Epithelial cell of esophagus (primary cell): ENCODE measurements at places on chromosomes 1 and 21.

DNA sequence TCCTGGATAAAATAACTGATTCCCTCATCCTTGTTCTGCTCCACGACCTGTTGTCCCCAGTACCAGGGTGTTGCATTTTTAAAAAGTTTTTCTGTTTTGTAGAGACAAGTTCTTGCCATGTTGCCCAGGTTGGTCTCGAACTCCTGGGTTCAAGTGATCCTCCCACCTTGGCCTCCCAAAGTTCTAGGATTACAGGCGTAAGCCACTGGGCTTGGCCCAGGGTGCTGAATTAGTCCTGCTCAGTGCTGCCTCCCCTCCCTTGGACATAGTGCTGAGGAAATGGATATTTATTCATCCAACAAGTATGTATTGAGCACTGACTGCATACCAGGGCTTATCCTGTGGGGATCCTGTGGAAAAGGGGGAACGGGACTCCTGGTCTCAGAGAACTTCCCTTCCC is 126.4 kb downstream of the PTPRU start:
- no peak for DNase-seq

DNA sequence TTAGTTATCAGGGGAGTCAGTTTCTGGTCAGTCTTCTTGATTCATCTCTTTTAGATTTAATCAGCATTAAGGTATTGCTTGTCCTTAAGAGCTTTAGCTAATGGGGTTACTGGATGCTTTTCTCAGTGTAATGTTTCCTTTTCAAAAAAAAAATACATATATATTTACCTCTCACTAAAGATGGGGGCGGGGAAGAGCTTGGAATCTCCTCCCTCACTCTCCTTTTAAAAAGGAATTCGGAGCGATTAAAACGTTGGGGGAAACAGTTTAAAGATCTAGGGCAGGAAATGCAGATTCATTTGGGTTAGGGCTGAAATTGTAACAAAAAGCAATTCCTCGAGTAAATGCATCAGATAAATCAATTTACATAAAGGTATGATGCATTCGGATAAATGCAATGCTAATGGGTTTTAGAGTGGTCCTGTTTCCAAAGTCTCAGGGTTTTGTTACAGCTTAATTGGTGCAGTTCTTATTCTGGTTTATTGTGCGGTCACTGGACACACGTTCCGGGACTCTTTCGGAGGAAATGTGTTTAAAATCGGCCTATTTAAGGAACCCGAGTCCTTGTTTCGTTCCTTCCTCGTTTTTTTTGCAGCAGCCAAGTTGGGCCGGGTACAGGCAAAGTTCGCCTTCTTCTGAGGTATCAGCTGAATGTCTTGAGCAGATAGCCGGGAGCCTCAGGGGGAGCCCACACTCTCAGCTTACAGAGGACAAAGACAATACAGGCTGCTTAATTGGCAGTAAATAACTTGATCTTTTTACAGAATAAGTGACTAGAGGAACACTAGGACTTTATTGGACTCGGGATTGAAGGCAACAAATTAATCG is 1.6 kb downstream of the LMO4 start:
- peak; percentile 46 for DNase-seq

DNA sequence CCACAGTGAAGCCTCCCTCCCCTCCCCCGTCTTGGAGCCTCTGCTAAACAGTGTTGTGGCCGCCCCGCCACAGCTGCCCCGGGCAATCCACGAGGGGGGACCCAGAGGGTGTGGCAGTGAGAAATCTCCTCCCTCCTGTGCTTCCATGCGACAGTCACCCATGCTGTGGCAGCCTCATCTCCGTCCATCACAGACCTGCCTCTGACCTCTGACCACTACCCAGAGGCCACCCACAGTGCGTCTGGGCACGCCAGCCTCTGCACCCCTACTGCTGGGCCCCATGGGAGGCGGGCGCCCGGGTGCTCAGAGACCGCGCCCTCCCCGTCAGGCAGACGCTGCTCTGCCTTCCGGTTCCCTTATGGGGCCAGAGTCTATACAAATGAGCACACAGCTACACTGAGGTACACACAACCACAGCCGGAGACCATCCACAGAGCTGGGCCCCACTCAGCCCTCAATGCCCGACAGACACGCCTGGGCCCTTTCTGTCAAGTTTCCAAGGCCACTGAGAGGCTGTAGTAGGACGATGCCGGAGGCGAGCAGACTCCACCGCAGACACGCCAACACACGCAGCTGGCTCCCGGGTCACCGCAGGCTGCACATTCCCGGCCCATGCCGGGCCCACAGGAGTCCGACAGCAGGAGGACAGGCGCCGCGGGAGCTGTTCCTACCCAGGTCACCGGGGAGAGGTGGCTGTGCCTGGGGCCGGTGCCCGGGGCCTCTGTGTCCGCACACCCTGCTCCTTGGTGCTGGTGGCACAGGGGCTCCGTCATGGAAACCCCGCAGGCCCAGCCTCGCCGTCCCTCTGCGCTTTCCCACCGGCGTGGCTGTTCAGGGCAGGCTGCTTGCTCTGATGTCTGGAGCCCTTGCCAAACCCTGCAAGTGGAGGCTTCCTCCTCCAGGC is 23.9 kb upstream of the TMEM52 start:
- no peak for DNase-seq

GRCh38 chr1:3690282-3691065 is 38.2 kb downstream of the TP73 start:
- peak; percentile 93 for DNase-seq

DNA sequence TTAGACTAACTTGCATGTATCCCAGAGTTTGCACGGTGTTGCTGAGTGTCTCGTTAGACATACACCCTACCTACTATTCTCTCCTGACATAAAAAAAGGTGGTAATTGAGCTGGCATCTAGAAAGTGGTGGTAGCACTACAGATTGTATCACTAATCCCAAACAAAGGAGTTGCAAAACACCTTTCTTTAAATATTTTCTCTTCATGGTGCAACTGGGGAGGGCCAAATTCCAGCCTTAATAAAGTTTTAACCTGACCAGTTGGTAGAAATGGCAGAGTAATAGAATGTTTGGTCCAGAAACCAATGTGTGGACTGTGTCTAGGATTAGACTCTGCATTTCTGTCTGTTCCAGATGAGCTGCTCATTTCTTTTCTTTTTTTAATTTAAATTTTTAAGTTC is 40.0 kb downstream of the NFIA start:
- DNase-seq = no peak

DNA sequence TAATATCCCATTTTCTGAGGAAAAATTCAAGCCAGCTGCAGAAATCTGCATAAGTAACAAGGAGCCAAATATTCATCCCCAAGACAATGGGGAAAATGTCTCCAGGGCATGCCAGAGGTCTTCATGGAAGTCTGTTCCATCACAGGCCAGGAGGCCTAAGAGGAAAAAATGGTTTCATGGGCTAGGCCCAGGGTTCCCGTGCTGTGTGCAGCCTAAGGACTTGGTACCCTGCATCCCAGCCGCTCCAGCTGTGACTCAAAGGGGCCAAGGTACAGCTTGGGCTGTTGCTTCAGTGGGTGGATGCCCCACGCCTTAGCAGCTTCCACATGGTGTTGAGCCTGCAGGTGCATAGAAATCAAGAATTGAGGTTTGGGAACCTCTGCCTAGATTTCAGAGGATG is 173.5 kb downstream of the LMX1A start:
- DNase-seq = no peak

- peak; percentile 62 for DNase-seq
These were observed 7.4 kb upstream of the MPL start for GRCh38 chr1:43329995-43330751.

GRCh38 chr1:88118176-88118845 is 565.8 kb upstream of the PKN2 start:
- no peak for DNase-seq

GRCh38 chr1:47189844-47190508 is at the start of gene PDZK1IP1:
Gene PDZK1IP1, minus strand, starts transcription at chr1:47190036. Its CDS starts 104 bp downstream, at chr1:47189932.
- DNase-seq = peak; percentile 97

- no peak for DNase-seq
These were observed 14.0 kb upstream of the SPSB1 start for GRCh38 chr1:9278585-9279153.

- no peak for DNase-seq
These were observed 48.1 kb downstream of the PHC2 start for GRCh38 chr1:33382661-33383415.

DNA sequence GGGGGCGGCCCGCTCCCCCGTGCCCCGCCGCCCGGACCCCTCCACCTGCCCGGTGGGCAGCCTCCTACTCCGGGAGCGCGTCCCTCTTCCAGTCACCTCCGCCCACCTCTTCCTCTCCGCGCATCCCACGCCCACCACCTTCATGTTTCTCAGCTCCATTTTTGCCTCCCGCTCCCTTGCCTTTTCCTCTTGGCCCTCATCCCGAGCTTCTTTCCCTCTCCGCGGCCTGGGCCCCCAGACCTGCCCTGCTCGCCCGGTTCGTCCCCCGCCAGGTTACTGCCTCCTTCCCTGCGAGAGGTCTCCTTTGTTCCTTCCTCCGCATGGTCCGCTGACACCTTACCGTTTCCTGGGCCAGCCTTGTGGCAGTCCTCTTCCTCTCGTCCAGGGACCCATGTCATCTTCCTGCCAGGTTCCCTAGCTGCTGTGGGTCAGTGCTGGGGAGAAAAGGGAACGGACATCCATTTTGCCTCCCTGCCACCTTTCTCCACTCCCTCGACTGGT is 563 bp downstream of the QSOX1 start:
- DNase-seq = no peak

DNA sequence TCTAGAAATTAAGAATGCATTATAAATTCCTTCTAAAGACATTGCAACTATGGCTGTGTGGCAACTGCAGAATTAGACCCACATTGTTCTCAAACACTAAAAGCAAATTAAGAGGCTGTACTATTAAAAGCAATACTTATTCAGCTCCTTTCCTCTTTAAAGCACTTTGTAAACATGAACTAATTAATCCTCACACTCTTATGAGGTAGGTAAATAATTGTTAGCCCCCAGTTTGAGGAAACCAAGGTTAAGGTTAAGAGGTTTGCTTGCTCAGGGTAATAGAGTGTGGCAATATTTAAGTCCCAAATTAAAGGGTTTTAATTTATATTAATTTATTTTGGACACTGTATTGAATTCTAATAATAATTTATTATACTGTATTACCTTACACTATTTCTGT is 553.8 kb downstream of the LRRIQ3 start:
- DNase-seq = no peak

GRCh38 chr1:165543532-165544438 is at the start of gene LRRC52:
Gene LRRC52, plus strand, starts transcription at chr1:165544000. Its CDS starts 297 bp downstream, at chr1:165544297.
- no peak for DNase-seq

- no peak for DNase-seq
These were observed 122.2 kb downstream of the KCNN3 start for GRCh38 chr1:154747740-154748404.
